Activated CD4-positive, alpha-beta memory T cell treated with anti-CD3 and anti-CD28 coated beads, Interleukin-2, amount 10 ng/mL, durations not matched to agents 7 days and 5 days (primary cell): ENCODE measurements at places on chromosomes 6 and 20. TPM values are rescaled to one million over a fixed set of nuclear protein-coding genes. Genes with fewer than 3 reads are reported as not detected.

Gene C4A
- 3.3 TPM for total RNA-seq

Gene SLC22A7
- total RNA-seq: not detected

DNA sequence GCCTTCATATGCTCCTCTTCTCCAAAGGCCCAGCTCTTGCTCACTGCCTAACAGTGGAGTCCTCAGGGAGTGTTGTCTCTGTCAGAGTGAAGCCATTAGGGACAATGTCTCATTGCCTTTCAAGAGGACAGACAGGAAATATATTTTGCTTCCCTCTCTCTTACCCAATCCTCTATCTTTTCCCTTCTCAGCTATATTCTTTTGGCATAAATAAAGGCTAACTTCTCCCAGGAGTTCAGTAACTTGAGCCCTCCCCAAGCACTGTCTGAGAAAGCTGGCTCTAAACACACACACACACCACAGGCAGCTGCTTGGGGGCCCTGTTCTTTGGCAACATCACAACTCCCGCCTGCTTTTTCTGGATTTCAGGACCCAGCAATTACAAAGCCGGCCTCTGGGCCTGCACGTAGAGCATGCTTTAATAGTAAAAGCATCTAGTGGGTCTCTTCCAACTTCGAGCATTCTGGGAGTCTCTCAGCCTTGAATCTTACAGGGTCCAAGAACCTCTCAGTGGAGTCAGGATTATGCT is 34.7 kb upstream of the LAMA4 start:
- no peak for DNase-seq

Gene HNF4A
- not detected for total RNA-seq

Gene TRDN
- not detected for total RNA-seq

DNA sequence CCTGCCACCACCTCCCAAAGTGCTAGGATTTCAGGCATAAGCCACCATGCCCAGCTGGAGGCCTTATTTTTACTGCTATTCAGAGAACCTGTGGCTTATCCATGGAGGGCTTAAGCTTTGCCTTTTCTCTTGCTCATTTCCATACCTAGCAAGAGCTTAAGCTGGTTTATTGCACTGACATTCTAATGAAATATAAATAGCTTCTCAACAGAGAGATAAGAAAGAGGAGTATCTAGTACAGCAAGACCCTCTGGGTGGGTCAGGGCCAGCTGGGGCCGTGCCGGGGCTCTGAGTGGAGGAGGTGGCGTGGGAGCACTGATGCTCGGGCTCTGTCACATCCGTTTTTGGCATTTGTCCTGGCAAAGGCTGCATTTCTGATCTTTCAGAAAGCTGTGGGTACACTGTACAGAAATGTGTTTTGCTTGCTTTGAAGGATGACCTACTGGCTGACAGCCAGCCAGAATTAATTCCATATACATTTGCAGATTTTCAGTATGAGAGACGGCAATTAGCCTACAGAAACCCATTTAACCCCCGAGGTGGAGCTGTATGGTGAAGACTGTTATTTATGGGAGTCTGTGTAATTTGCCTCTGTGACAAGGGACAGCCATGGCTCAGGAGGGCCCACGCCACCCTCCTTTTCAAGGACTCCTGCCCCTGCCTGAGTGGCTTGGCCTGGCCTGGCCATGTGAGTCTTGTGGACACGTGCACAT is 181.6 kb upstream of the AKAP12 start:
- DNase-seq: no peak

Gene MATN4
- total RNA-seq: 0.83 TPM

Gene WFDC11
- total RNA-seq: not detected

DNA sequence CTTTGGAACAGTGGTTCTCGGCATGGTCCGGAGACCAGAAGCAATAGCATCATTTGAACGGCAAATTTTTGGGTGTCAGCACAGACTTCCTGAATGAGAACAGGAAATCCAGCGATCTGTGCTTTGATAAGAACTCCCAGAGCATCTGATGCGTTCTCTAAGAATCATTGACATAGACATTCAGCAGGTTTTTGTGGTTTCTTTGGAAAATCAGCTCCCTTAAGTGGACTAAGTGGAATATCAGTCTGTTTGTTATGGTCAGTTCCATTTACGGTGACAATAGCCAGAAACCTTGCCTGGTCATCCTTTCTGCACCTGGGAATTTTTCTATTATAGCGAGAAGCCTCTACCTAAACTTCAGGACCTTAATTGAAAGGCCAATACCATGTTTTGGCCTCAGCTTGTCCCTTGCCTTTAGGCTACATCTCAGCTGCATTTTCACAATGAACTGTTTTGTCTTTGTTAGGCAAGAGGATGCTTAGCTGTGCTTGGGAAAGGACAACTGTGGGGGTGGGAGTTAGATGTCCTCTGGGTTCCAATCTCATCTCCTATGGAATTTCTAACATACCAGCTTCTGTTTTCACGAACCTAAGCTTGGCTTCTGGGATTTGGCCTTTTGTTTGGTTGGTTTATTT is 299.7 kb downstream of the CDKAL1 start:
- DNase-seq: no peak

DNA sequence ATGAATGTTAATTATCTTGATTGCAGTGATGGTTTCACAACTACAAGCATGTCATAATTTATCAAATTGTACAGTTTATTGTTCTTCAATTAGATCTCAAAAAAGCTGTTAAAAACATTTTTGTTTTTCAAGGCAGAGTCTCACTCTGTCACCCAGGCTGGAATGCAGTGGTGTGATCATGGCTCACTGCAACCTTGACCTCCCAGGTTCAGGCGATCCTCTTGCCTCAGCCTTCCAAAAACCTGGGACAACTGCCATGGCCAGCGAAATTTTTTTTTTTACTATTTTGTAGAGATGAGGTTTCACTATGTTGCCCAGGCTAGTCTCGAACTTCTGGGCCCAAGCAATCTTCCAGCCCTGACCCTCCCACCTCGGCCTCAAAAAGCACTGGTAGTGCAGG is 286.1 kb downstream of the RNGTT start:
- no peak for DNase-seq

Gene PABPC1L
- total RNA-seq: 57.9 TPM

Gene CRIP3
- 0.88 TPM for total RNA-seq

Gene SLC17A9
- total RNA-seq: 5.8 TPM

GRCh38 chr20:19727251-19727847 is 30.7 kb upstream of the RIN2 start:
- no peak for DNase-seq

- DNase-seq: peak; percentile 89
Measured at GRCh38 chr6:106519460-106520394, 109.6 kb downstream of the RTN4IP1 start.

DNA sequence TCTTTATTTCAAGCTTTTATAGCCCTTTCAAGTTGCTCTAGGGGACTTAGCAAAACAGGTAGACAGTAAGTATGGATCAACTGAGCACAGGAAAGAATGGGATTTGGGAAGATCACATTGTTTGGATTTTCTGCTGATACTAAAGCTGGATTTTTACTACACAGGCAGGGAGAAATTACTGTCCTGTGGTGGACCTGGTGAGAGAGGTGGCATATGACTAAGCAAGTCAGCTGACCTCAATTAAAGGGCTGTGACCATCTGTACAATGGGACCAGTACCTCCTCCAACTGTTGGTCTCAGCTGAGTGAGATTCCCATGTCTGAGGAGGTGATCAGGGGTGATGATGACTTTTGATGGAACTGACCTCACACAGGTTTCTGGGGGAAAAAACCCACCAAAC is 28.0 kb downstream of the RREB1 start:
- DNase-seq: no peak

DNA sequence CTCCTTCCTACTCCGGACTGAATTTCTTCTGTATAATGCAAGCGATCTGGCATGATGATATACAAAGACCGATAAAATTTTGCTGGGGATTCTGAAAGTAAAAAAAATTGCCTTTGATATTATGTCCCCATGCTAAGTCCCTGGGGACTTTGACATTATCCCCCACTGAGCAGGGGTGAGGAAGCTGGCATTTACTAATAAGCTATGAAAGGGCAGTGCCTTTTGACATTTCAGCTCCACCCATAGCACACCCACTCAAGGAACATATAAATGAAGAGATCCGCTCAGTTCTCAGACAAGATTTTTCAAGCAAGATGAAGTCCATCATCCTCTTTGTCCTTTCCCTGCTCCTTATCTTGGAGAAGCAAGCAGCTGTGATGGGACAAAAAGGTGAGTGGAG is at the start of gene SEMG2:
Gene SEMG2 (plus strand): TSS at position 298 of the 400 bp plus-strand sequence. CDS start 17 bp downstream, at position 315.
- DNase-seq: no peak

DNA sequence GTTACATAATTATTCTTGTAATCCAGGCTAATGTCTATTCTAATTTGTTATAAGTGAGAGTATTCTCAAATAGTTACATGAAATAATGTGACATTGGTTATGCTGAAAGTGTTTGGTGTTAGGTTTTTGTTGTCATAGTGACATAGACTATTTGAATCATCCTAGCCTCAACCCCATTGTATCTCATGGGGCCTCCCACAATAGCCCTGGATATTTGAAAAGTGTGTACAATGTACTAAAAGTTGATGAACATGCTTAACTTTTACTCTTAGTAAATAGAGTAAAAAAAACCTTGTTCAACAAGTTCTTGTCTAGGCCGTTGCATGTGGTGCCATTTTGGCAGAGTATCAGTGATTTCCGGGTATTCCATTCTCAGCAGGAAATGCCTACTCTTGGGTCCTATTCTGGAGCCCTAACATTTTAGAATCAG is 83.0 kb downstream of the RTN4IP1 start:
- no peak for DNase-seq

- no peak for DNase-seq
Measured at GRCh38 chr6:119241111-119241465, 108.5 kb downstream of the MAN1A1 start.

DNA sequence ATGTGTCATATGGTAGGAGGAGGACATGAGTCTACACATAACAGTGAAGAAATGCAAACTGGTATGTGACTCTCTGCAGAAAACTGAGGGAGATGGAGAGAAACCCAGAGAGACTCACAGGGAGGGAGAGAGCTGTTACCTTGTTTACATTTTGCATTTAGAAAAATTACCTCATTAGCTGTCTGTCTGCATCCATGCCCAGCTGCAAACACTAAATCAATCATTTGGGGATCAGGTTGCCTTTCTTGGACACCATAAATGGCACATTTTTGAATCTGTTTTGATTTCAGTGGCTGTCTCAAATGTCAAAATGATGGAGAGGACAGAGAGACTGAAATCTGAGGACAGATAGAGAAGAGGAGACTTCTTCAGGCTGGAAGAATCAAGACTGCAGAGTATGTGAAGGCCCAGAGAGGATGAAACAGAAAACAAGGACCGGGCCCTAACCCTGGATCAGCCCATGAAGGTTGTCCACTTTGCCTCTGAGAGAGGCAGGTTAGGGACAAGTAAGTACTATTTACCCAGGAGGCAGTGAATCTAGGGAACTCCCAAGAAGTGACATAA is 92.2 kb downstream of the UNC5CL start:
- DNase-seq: no peak

DNA sequence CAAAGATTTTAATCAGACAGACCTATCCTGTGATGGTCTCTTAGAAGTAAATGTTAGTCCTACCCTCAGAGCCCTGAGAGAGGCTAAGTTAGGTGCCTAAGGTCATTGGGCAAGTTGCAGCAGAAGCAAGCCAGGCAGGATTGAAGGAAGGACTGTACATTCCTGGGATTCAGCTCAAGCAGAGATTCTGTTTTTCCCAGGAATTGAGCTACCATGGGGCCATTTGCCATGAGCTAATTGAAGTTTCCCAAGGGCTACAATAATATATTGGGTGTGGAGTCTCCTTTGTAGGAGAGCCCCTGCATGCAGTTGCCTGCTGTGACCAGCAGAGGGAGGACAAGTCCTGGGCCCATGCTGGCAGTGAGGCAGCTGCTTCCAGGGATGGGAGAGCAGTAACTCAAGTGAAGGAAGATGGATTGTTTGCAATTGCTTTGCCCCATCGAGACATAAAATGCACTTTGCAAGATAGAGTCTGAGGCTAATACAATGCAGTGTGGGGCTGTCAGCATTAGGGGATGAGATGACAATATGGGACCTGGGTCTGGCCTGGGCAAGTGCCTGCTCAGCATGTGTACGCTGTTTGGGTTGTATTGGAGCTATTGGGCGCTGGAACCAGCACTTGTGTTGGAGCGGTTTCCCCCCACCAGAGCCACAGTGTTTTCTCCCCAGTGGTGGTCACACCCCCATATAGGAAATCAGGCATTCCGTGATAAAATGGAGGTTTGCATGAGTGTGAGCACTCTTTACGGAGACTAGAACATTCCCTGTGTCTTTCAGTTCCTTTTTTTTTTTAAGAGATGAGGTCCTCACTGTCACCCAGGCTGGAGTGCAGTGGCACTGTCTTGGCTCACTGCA is 27.9 kb downstream of the DNMT3B start:
- peak; percentile 75 for DNase-seq

DNA sequence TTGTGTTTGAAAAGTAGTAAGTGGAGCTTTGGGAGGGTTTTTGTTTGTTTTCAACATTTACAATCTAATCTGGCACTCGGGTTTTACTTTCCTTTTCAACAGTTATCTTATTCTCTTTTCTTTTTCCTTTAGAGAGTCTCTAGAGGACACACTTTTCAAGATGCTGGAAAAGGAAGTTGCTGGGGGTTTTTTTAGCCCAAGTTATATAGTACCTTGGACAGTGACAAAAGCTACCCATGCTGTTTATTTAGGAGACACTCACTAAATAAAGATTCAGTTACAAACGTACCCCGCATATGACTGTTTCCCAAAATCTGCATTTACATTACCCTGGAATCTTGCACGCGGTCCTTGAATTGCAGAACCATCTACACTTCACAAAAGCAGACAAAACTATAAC is 78.8 kb downstream of the MAP7 start:
- DNase-seq: no peak

DNA sequence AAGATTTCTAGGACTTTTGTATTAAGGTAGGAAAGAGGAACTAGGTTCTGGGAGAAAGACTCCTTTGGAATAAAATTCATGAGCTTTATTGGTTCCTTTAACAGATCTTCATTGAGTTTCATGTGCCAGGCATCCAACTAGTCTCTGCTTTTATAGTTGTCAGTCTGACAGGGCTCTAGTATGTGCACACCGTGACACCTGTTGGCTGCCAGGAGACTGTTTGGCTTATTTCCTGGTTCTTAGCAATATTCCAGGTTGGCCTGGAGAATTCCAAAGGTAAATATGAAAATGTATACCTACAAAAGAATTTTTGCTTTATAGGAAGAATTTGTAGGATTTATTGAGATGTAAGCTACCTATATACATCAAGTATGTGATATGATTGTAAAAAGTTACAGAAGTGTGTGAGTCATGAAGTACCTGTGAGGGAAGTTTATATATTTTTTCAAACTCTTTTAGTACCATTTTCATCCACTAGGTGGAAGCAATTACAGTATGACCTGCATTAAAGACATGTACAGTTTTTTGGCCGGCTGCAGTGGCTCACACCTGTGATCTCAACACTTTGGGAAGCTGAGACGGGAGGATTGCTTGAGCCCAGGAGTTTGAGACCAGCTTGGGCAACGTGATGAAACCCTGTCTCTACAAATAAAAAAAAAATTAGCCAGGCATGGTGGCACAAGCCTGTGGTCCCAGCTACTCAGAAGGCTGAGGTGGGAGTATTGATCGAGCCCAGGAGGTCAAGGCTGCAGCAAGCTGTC is 35.2 kb downstream of the NDUFAF5 start:
- peak; percentile 18 for DNase-seq

Gene WFDC5
- total RNA-seq: 0.63 TPM

Gene TRIM26
- 91.5 TPM for total RNA-seq

GRCh38 chr6:57017069-57017468 is 29.4 kb upstream of the KIAA1586 start:
- no peak for DNase-seq

Gene TMEM244
- not detected for total RNA-seq

Gene GPX5
- total RNA-seq: not detected
